ENCODE measurements at places on chromosomes 7 and 10.

DNA sequence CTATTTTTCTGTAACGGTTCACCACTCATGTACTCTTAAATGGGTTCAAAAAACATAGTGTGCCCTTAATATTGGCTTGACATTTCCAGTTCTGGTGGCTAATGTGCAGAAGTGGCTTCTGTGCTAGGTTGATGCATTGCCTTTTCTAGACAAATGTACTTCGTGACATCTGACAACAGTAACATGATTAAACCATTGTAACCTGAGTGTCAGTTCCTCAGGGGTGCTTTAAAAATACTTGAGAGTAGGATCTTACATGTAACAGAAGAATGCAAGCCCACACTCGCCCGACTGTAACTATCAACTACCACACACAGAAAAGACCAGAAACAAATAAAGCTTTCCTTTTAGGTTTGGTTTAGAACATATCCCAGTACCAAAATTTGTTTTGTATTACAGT is 393.4 kb upstream of the NFE2L3 start:
- no peak for DNase-seq

DNA sequence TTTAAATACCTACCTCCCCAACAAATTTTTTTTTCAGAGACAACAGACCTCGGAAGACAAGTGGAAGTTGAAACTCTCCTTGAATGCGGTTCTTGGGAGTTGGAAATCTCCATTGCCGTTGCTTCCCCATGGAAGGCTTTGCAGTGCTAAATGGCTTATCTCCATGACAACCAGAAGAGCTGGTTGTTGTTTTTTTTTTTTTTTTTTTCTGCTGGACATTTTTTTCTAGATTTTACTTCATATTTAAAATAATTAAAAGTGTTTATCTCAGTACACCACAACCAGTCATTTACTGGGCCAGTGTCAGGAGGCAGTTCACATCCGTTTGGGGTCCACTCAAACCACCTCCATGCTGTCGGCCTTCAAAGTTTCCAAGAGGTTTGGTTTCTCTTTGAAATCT is 348.5 kb upstream of the PRKCQ start:
- DNase-seq = no peak

- DNase-seq = no peak
Measured at GRCh38 chr10:44511166-44511565, 126.3 kb upstream of the CXCL12 start.

DNA sequence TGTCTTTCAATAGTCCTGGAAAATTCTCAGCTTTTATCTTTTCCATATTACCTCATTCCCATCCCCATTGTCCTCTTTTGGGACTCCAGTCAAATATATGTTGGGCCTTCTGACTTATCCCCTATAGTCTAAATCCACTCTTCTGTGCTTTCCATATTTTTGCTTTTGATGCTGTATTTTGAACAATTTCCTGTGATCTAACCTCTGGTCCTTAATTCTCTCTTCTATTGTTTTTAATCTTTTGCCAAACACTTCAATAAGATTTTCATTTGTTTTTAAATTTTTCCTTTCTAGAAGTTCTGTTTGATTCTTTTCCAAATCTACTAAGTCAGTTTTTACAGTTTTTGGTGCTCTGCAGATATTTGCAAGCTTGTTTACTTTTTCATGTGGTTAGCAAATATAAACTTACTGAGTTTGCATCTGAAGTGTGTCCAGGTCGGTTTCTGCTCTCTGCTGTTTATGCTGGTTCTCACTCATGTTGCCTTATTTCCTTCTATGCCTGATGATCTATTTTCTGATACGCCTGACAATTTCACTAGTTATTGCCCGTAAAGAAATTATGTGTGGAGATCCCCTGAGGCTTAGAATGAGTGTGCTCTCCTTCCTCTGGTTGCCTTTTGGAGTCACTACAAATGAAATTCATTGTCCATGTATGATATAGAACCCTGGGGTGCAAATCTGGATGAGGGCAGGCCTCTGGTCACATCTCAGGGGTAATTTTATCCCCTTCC is 110.4 kb downstream of the RBM20 start:
- no peak for DNase-seq

- no peak for DNase-seq
Measured at GRCh38 chr10:18104223-18104872, 35.9 kb upstream of the CACNB2 start.

DNA sequence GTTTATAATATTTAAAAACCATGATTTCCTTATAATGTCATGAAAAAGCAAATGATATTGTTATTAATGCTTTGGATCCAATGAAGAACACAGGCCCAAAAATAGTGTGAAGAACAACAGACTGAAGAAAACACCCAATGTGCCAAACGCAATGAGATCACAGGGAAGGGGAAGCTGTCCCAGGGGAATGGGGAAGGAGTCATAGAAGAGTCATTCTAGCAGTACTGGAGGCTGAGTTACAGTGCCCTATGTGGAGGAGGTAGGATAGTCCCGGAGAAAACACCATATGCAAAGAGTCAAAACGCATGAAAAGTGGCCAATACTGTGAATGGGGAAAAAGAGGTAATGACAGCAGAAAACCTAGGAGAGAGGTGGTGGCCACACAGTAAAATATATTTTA is 50.9 kb downstream of the TPK1 start:
- no peak for DNase-seq

DNA sequence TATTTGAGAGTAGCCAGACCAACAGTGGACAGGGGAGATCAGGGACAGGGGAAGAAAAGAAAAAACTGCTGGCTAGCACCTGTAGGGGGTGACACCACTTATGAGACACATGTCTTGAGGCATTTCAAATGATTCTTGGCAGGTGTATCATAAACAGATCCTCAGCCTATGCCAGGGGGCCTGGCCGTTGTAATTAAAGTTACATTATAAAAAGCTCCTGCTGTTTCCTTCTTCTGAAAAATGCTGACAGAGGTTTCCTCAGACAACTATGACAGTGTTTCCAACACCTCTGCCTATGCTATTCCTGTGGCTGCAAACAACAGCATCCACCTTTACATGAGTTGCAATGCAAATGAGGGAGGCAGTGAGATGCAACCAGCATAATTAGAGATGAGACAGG is 281.0 kb upstream of the PTER start:
- DNase-seq = no peak

GRCh38 chr7:126398851-126399529 is 853.8 kb downstream of the GRM8 start:
- DNase-seq = no peak

DNA sequence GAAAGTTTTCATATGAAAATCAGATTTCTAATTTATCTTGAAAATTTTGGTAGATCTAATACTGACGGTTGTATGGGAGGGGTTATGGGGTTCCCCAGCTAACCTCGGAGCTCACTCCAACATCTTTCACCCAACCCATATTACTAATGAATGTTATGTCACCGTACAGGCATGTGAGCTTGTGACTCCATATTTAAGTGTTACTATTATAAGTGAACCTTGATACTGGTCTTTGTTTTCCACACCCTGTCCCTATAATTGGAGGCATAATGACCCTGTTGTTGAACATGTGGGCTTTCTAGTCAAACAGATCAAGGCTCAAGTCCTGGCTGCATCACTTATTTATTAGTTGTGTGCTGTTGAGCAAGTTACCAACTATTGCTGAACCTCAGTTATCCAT is 27.2 kb downstream of the WDFY4 start:
- DNase-seq = no peak

Measured in stimulated activated naive CD4-positive, alpha-beta T cell treated with Interleukin-2 at 50 U/mL for 16 hours (primary cell).